ENCODE measurements at places on chromosomes 2 and 18.

DNA sequence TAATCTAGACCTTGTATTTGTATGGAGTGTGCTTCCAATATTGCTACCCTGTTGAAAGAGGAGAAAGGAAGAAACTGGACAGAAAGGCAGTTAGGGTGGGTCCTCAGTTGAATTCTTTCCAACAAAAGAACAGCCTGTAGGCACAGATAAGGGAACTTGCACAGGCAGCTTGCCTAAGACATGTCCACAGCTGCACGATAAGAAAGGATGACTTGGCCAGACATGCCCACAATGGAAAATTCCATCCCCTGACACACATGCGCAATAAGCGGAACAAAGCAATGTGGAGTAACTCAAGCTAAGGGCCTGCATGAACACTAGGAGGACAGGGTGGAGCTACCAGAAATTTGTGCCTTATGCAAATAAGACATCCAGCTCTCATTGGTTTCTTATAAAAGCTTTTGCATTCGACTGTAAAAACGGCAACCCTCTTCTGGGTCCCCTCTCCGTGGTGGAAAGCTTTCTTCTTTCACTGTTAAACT, 1084.7 kb upstream of the NXPH2 start:
- peak; percentile 91 for DNase-seq

DNA sequence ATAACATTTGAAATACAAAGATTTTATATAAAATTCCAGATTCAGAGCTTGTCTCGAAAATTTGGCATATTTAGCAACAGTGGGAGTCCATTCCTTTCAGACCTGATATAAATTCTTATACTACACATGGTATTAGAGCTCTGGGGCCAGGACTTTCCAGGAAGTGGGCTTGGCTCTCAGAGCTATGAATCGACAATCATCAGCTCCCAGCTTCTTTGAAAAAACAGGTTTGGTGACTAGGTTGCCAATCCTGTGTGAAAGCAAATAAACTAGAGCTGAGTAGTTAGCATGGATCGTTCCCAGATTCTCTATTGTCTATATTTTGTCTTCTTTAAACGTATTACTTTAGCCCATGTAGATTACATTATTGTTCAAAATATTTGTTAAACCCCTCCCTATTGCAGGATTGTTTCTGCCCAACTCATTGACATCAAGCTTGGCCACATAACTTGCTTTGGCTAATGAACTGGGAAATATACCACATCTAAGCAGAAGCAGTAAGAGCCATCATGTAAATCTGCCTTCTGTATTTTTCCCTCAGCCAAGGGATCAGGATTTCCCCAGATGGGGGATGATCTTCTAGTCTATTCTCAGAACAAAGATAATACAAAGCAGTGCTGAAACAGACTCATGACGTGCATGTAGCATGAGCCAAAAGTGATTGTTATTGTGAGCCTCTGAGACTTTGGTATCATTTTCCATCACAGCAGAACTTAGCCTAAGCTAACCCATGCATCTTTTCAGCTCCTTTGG, 105.4 kb downstream of the KCNH7 start:
- DNase-seq = no peak

- DNase-seq = no peak
These were observed 24.2 kb downstream of the HPCAL1 start for GRCh38 chr2:10326707-10327594.

GRCh38 chr2:106117882-106118684, 76.0 kb downstream of the UXS1 start:
- DNase-seq = no peak

DNA sequence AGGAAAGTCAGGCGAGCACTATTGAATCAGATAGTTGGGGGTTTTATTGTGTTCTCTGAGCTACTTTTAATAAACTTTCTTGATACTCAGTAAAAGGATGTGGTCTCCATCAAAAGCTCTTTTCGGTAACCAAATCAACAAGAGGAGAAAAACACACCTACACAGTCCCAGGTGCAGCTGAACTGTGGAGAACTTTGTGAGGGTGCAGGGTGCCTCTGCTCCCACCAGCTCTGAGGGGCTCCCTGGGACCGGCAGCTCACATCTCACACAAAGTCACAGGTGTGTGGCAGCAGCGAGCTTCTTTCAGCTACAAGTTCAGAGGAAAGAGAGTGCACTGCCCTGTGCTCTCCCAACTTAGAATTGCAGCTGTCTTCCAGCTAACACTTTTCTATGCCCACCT, 650.4 kb downstream of the RNF144A start:
- DNase-seq = no peak

- peak; percentile 85 for DNase-seq
These were observed at the start of gene CCDC68 for GRCh38 chr18:54958704-54959625. Gene CCDC68, minus strand, starts transcription at chr18:54959461. Its CDS starts 16,670 bp downstream, at chr18:54942791.

- no peak for DNase-seq
These were observed 30.6 kb upstream of the SLC1A4 start for GRCh38 chr2:64958556-64958955.

All from erythroblast (primary cell).